ENCODE measurements at places on chromosomes 4 and X.
A peak's percentile ranks its signal among the peaks of the same experiment; 100 is the strongest.

DNA sequence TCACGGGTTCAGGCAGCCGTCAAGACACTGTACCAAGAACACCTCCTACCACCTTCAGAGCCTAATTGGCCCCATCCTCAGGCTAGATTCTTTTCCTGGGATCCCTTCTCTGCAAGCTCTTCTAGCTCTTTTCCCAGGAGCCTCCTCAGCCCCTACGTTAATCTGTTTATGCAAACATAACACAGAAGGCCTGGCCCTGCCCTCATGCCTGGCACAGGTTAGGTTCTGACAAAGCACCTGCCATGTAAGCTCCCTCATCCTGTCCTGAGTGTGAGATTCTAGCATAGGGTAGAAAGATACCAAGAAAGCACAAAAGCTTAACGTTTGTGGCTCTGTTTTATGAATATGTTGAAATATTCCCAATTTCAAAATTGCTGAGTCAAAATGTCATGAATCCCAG is 93.6 kb downstream of the IRF2 start:
- DNase-seq = no peak

GRCh38 chr4:42630908-42631307 is 26.0 kb downstream of the ATP8A1 start:
- no peak for DNase-seq

GRCh38 chrX:20452487-20452886 is 185.8 kb upstream of the RPS6KA3 start:
- no peak for DNase-seq

- DNase-seq = no peak
Observed at GRCh38 chrX:152871260-152871659, 26.6 kb upstream of the ZNF185 start.

- no peak for DNase-seq
Observed at GRCh38 chr4:169136330-169136729, 126.3 kb upstream of the CBR4 start.

DNA sequence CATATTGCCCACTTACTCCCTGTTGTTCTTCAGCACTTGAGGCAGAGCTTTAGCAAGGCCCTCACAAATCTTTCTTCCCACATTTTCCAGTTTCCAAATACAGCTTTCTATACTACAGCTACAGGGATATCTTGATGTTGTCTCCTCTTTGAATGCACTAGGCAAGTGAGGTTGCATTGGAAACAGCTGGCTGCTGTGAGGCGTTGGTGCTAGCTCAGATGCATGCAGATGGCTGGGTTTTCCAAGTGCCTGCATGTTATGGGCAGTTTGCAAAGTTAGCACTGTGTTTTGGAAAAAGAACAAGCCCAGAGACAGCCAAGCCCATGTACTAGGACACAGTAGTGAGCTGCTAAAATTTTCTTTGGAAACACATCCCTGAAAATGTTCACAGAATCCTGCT is 315.1 kb upstream of the RASGEF1B start:
- DNase-seq = no peak

DNA sequence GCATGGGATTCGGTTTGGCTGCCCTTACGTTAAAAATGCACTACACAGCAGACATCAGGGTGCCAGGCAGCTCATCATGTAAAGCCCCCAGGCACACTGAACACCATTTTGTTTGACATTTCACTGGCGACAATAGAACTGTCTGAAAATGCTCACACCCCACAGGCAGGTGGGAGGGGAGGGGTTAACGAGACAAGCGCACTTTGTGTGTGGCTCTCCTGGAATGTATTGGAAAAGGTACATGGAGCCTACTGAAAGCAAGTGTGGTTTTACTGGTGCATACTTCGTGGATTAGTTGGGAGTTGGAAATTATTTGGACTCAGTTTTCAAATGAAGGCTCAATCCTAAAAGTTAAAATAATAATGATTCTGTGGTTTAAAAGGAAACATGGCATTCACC is 31.6 kb upstream of the PPARGC1A start:
- DNase-seq = no peak

DNA sequence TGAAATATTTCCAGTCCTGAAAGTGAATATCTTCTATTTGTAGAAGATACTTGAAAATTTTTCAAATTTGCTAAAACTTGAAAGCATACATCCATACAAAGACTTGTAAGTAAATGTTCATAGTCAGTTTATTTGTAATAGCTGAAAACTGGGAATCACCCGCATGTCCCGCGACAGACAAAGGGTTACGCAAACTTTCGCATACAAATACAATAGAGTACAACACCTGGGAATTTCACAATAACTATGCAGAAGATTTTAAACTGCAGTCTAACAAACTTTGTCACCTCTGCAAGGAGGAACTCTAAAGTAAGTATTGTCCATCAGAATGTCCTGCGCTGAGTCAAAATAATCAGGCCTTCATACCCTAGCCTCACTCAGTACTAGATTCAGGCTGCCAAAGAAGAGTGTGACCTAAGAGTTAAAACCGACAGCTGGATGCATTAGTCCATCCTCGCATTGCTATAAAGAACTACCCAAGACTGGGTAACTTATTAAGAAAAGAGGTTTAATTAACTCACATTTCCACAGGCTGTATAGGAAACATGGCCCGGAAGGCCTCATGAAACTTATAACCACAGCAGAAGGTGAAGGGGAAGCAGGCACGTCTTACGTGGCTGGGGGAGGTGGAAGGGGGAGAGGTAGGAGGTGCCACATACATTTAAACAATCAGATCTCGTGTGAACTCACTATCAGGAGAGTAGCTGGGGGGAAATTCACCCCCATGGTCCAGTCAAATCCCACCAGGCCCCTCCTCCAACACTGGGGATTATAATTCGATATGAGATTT is 60.4 kb downstream of the MMRN1 start:
- no peak for DNase-seq

DNA sequence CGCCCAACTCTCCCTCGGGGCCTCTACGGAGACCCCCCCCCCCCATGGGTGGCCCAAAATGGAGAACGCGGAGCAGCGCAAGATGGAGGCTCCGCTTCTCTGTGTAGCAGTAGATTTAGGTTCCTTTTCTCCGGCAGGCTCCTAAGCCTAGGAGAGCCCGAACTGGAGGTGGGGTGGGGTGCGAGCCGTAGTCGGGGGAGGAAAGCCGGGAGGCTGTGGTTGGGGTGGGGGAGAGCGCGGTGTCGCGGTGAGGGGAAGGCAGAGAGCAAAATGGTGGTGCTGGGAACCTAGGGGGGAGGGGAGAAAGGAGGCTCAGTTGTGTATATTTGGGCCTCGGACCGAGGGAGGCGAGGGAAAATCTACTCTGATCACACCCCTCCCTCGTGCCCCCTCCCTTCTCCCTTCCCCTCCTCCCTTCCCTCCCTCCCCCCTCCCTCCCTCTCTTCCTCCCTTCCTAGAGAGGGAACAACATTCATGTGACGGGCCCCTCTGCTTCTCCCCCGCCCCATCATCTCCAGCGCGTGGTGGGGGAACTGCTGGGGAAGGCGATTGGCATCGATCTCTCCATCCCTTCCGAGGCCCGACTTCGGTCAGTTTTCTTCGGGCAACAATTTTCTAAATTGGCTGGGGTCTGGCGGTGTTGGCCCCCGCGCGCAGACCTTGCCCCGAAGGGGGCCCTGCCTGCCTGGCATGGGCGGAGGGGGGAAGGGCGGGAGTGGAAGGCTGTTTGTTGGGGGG is at the start of gene STAG2:
STAG2 (plus strand) TSS at position 439 of the 738 bp plus-strand sequence. CDS start 60,922 bp downstream, outside the sequence.
- DNase-seq = peak; percentile 49

DNA sequence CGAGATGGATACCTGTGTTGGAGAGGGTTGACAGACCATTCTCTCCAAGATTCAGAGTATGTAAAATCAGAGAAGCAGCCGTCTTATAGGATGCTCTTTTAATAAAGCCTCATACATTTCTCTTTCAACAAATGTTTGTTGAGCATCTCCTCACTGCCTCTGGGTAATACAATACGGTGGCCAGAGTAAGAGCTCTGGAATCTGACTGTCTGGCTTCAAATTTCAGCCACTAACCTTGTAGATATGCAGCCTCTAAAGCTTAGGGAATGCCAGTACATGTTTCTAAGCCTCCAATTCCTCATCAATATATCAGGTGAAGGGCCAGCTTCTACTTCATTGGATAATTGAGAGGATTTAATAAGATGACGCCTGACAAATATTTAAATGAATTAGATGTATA is 61.3 kb downstream of the CLNK start:
- no peak for DNase-seq

DNA sequence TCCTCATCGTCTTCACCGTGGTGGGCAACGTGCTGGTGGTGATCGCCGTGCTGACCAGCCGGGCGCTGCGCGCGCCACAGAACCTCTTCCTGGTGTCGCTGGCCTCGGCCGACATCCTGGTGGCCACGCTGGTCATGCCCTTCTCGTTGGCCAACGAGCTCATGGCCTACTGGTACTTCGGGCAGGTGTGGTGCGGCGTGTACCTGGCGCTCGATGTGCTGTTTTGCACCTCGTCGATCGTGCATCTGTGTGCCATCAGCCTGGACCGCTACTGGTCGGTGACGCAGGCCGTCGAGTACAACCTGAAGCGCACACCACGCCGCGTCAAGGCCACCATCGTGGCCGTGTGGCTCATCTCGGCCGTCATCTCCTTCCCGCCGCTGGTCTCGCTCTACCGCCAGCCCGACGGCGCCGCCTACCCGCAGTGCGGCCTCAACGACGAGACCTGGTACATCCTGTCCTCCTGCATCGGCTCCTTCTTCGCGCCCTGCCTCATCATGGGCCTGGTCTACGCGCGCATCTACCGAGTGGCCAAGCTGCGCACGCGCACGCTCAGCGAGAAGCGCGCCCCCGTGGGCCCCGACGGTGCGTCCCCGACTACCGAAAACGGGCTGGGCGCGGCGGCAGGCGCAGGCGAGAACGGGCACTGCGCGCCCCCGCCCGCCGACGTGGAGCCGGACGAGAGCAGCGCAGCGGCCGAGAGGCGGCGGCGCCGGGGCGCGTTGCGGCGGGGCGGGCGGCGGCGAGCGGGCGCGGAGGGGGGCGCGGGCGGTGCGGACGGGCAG is 792 bp downstream of the ADRA2C start:
- no peak for DNase-seq

GRCh38 chr4:123649250-123649644 is 252.7 kb downstream of the SPRY1 start:
- no peak for DNase-seq

GRCh38 chr4:153127760-153128494 is 76.3 kb upstream of the TRIM2 start:
- peak; percentile 80 for DNase-seq

- DNase-seq = no peak
Observed at GRCh38 chrX:72634331-72634730, 61.7 kb upstream of the HDAC8 start.

- no peak for DNase-seq
Observed at GRCh38 chrX:100479329-100479728, 69.3 kb upstream of the PCDH19 start.

DNA sequence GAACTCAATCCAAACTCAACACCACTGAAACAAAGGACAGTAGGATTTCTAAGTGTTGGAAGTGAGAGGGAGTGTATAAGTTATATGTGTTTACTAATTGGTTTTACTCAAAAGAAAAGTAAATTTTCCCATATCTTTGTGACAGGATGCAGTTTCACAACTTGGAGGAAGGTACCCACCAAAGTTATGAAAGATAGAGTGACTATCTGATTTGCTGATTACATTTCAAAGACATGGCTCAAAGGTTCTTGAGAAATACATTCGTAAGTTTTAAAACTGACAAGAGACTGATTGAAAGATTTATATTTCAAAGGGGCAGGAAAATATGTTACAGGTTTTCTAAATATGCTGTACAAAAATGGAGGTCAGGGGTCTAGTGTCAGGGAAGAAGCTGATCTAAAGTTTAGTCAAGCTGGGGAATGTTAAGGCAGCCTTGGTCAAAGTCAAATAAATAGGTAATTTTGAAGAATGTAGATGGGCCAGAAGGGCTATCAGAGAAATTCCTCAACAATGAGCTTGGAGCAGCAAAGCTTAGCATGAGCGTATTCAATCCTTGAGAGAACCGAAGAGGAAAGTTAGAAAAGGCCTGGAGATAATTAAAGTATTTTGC is 9.7 kb upstream of the COMMD8 start:
- no peak for DNase-seq

- no peak for DNase-seq
Observed at GRCh38 chr4:17327591-17327990, 184.3 kb downstream of the QDPR start.

GRCh38 chr4:159238631-159239030 is 135.8 kb downstream of the RAPGEF2 start:
- DNase-seq = no peak

DNA sequence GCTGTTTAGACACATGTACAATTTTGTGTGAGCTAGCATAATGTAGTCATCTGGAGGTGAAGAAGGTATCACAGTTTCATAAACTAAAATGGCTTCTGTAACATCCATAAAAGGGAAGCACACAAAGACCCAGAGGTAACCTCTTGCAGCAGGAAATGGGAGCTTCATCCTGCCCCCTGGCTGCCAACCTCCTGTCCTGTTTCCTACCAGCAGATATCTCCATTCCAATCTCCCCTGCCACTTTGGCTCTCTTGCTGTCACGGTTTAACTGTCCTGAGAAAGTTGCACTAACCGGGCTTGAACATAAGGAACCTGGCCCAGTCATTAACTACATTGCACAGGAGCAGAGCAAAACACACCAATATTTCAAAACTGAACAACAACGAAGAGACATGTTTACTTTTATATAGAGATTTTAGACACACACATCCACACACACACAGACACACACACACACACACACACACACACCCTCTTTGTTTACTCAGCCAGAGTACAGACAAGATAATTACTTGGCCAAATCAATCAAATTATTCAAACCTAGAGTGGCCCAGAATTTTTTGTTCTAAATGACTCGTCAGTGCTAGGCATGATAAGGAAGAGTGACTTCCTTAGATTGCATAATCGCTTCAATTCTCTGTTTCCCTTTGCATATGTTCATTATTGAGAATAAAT is 24.2 kb downstream of the MID2 start:
- no peak for DNase-seq

DNA sequence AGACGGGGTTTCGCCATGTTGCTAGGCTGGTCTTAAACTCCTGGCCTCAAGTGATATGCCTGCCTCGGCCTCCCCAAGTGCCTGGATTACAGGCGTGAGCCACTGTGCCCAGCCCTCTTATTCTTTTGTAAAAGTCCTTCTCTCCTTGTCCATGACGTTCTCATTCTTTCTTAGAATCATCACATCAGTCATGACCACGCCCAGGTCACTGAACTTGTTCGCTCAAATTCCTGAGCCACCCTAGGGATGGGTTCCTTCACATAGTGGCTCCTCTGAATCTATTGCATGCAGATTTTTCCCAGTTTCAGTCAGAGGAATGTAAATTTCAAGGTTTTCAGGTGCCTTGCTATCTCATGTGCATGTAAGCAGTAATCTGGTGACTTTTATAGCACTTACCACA is 15.7 kb downstream of the JADE1 start:
- DNase-seq = no peak

Measured in CD4-positive, alpha-beta memory T cell (primary cell).